Progenitor cell of endocrine pancreas (in vitro differentiated cells): ENCODE measurements at places on chromosomes 4 and X.

DNA sequence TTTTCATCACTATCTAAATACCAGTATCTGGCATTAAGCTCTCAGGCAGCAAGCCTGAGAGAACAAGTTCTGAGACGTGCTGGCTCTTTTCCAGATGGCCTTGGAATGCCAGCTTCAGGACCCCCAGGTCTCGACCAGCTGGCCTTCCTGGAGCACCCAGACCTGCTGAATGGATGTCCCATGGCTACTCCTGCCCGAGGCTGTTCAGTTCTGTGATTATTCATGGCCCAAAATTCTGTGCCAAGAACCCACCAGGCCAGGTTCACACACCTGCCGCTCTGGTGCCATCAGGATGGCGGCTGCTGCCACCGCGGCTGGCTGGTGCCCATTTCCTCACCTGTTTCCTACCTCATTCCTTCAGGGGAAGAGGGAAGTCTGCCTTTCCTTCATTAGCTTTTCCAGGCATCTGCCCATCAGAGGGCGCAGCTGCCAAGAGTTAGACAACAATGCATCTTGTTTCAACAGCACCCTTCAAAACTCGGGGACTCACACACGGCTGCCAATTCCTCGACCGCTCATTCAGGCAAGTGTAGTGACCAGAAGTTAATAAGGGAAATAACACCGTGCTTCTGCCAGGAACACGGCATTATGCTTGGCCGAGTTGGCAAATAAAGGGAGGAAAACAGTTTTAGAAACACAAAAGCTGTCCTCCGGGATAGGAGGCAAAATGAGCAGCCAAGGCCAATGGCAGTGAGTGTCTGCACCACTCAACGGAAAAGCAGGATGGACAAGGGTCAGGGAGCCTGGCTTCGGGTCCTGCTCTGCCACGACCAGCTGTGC is 173.8 kb downstream of the NSUN7 start:
- no peak for DNase-seq

- no peak for DNase-seq
Measured at GRCh38 chr4:153778383-153778782, 10.5 kb downstream of the SFRP2 start.

GRCh38 chr4:174524242-174524641 is 2.0 kb upstream of the HPGD start:
- no peak for DNase-seq

DNA sequence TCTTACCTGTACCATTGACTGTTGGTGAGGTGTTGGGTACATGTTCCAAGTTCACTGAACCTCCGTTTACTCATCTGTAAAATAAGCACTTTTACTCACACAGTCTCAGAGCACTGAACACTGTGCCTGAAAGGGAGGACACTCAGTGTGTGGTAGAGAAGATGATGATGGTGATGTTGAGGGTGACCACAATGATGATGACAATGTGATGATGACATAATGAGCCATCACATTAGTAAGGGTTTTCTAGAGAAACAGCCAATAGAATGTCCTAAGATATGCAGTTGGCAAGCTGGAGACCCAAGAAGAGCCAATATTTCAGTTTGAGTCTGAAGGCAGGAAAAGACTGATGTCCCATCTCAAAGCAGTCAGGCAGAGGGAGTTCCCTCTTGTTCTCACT is 315.4 kb upstream of the IGFBP7 start:
- DNase-seq, result no peak

DNA sequence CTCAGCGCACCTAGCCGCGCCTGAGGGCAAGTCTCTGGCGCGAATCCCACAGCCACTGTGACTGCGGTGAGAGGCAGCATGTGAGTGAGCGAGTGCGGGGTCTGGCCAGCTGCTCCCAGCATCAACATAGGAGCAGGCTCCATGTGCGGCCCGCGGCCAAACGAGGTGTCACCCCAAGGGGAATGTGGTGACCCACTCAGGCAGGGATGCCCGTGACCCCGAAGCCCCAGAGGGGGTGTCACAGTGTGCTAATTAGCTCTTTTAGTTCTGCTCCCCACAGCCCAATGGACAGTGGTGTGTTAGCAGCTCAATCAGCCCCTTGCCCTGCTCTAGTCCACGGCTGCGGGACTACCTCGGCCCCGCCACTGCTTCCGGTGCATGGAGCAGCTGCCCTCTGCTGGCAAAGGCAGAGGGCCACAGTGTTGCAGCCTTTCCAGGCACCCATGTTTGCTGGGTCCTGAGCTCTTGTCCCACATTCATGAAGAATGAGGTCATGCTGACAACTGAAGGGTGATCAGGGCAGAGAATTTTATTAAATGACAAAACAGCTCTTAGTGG is 61.4 kb downstream of the AGA start:
- no peak for DNase-seq

DNA sequence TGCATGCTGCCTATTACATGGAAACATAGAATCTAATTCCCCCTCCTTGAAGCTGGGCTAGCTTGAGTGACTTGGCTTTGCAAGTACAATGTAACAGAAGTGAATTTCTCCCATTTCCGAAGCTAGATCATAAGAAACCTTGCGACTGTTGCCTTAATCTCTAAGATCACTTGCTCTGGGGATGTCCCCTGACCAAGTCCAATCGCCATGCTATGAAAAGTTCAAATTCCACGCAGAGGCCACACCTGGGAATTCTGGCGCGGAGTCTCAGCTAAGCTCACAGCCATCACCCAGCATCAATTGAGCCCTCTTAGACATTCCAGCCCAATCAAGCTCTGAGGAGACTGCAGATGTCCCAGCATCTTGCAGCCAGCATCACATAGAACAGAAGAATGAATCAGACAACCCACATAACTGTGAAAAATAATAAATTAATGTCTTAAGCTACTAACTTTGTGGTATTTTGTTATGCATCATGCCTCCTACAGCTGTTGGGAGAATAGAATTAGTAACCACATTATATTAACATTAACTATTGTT is 27.0 kb downstream of the GPM6A start:
- no peak for DNase-seq

- no peak for DNase-seq
Measured at GRCh38 chr4:39032218-39033085, at the start of gene TMEM156. TMEM156 (minus strand) TSS chr4:39032409; CDS start chr4:39032313, 96 bp downstream.

GRCh38 chr4:119165767-119166166 is 30.1 kb downstream of the MYOZ2 start:
- no peak for DNase-seq

- DNase-seq, result no peak
Measured at GRCh38 chr4:8168232-8168631, 9.6 kb upstream of the ABLIM2 start.

DNA sequence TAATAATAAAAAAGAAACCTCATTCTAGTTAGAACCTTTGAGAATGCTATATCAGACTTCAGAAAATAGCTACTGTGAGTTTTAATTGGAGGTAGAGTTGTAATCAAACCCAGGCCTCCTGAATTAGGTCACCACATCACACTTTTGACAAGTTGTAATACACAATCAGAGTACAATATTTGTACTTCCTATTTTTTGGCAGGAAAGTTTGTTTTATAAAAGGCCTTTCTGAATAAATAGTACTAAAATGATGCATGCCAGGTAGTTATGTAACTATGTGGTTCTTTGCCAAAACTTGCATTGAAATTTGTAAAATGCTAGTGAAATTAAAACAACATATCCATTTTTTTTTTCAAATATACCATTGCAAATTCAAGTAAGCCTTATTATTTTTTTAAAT is 26.8 kb downstream of the ADH7 start:
- no peak for DNase-seq

DNA sequence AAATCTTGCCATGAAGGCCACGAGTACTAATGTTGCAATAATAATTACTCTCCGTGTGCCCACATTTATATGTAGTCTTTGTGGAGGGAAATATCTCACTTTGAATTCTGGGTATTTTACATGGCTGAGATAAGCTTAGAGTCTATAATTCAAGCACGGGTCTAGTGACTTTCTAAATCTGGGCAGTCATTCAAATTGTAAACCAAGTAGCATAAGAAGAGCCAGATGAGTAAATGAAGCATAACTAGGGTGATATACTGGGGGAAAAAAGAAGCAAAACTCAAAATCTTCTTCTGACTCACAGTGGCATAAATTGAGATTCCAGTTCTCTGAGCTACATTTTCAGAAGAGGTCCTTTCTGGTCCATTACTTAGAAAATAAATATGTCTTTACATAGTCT is 53.0 kb downstream of the MAPK10 start:
- no peak for DNase-seq

DNA sequence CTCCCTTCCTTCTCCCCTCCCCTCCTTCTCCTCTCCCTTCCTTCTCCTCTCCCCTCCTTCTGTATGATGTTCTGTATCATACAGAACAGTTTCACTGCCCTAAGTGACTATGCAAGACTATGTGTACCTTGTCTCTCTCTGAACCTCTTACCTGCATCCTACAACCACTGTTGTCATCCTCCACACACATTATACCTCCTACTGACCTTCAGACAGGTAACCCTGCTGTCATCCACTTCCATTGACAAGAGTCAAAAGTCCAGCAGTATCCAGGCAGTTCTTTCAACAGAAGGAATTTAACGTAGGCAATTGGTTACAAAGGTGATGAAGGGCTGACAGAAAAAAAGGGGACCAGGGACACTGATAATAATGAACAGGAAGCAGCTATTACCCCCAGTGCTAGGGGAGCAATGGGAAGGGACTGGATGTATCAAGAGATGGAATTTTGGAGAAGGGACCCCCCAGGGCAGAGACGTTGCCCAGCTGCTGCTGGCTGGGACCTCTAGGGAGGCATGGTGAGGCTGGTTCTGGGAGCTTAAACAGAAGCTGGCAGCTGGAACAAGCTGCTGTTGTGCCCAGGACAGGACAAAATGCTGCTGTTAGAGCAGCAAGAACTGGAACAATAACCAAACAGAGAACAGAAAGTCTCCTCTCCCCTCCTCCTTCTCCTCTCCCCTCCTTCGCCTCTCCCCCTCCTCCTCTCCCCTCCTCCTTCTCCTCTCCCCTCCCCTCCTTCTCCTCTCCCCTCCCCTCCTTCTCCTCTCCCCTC is 84.7 kb downstream of the DCTD start:
- DNase-seq, result no peak

DNA sequence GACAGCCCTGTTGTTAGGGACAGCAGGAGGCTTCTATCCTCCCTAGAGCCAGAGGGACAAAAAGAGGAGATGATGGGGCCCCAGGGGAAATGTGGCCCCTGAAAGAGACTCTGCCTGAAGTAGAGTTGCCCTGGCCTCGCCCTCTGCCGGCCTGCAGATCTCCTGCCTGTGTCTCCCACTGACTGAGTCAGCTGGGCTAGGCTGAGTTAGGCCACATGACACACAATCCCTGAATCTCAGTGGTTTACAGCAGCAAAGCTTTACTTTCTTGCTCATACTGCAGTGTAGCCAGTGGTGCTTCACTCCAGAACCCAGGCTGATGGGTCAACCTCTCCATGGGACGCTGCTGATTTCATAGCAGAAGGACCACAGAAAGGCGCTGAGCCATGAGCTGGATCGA is 23.5 kb downstream of the DRD5 start:
- DNase-seq, result no peak

- DNase-seq, result no peak
Measured at GRCh38 chrX:15856222-15856587, 1.6 kb upstream of the AP1S2 start.
